ENCODE measurements at places on chromosomes 4 and X.

- DNase-seq: no peak
Measured at GRCh38 chr4:6676722-6677558, 16.7 kb upstream of the S100P start.

DNA sequence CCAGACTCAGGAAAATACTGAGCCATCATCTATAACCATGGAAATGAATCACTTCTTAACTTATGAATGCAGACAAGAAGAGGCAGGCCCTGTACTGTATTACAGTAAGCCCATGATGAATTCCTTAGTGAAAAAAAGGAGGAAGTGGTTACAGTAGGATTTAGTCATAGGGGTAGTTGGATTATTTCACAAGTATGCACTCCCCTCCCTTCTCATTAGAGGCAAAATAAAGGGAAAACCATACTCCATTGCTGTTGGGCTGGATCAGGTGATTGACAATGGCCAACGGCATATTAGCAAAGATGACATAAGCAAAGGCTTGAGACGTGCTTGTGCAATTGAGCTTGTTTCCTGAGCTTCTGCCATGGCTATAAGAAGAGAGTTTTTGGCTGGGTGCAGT, 181.1 kb upstream of the PRPS2 start:
- DNase-seq: no peak

- no peak for DNase-seq
Measured at GRCh38 chr4:41611124-41611838, 73.3 kb downstream of the LIMCH1 start.

DNA sequence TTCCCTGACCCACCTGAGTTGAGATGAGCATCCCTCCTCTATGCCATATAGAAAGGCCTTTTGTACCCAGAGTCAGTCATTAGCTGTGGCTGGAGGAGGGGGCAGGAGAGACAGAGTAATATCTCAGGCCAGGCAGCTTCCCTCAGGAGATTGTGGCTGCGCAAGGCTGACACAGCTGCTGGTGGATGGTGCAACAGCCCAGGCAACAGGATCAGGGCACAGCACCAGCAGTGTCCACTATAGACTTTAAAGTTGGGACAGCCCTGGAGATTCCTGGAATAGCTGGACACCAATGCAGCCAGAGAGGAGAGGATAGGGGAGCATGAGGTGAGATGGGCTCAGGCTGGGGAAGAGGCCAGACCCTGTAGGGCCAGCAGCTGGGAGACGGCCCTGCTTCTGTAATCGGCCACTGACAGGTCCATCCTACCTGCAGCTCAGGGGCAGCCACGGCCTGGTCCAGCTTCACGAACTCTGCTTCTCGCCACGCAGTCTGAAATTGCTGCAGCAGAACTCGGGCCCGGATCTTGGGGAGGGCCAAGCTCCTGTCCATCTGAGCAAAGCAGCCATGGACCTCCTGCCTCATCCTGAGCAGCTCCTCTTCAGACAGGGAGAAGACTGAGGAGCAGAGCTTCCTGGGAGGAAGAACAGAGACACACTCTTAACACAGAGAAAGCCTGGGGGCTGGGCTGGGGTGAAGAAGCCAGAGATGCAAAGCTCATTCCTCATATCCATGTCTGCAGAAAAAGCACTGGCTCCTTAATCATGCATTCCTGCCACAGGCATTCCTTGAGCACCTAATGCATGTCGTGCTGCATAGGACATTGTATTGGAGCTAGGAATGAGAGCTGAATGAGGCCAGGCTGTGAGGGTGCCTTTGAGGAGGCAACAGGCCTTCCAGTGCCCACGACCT, 90.1 kb downstream of the EVC2 start:
- no peak for DNase-seq

DNA sequence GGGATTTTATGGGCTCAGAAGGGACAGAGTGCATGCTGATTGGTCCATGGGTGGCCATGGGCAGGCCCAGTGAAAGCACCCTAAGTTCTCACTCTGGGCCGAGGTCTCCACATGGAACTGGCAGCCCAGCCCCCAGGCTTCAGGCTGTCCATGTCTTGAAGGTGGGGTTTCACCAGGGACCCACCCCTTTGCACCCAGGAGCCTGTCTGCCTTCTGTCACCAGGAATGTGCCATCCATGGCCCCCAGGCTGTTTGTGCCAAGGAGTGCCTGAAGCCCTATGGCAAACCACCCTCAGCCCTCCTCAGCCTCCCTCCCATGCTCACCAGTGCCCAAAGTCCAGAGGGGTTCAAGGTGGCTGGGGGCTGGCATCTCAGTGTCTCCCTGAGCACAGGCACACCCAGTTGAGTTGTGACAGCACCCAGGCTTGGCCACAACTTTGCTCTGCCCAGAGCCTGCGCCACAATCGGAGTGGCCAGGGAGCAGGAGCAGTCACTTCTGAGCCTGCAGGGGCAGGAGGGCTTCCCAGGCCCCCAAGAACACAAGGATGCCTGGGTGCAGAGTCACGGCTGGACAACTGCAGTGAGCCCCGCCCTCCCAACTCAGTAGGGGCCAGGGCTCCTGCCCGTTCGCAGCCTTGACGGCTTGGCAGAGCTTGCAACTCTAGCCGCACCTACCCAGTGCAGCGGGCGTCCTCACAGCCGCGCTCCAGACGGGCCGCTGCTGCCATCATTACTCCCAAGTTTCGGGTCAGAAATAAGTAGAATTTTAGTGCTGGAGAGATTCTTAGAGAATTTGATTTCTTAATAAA, 185.3 kb upstream of the NUDT6 start:
- no peak for DNase-seq

- no peak for DNase-seq
Measured at GRCh38 chr4:186118582-186118981, 14.1 kb downstream of the FAM149A start.

GRCh38 chrX:7170898-7171297, 22.9 kb upstream of the PUDP start:
- no peak for DNase-seq

DNA sequence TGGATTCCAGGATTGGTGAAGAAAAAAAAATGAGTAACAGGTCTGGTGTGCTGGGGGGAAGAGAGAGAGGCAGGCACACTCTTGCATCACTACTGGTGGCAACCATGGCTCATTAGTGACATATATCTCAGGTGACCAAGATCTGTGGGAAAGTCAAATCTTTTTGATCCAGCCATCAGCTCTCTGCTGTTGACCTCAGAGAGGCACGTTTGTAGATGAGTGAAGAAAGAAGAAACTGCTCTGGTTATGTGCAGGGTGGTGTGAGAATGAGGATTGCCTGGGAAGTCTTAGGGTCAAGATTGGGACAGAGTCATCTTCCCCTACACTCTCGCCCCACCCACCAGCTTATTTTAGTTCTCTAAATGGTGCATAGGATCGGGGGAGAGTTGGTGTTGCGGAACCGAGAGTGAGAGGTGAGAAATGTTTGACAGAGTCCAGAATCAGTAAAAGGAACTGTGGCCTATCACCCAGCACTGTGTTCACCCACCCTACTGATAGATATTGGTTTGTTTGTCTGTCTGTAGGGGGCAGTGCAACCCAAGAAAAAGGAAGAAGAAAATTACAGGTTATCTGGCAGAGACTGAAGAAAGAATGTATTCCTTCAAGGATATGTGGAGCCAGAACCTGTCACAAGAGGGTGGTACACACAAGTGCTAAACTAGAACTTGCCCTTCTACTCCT, 21.9 kb downstream of the ARMCX6 start:
- DNase-seq: peak; percentile 61

DNA sequence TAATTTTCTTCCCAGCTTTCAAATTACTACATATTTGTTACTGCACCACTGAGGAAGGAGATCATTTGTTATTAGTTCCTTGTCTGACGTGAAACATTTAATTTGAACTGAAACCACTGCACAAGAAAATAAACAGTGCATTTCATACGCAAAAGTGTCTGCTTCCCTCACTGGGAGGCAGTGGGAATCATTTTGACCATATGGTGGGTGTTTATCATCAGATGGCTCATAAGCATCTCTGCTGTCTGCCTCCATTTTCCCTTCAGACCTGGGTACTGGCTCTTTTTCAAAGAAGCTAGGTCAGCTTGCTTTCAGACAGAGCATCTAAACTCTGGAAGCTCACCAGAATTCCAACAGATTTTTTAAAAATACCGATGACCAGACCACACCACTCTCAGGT, 135.2 kb downstream of the PCDH19 start:
- DNase-seq: no peak

DNA sequence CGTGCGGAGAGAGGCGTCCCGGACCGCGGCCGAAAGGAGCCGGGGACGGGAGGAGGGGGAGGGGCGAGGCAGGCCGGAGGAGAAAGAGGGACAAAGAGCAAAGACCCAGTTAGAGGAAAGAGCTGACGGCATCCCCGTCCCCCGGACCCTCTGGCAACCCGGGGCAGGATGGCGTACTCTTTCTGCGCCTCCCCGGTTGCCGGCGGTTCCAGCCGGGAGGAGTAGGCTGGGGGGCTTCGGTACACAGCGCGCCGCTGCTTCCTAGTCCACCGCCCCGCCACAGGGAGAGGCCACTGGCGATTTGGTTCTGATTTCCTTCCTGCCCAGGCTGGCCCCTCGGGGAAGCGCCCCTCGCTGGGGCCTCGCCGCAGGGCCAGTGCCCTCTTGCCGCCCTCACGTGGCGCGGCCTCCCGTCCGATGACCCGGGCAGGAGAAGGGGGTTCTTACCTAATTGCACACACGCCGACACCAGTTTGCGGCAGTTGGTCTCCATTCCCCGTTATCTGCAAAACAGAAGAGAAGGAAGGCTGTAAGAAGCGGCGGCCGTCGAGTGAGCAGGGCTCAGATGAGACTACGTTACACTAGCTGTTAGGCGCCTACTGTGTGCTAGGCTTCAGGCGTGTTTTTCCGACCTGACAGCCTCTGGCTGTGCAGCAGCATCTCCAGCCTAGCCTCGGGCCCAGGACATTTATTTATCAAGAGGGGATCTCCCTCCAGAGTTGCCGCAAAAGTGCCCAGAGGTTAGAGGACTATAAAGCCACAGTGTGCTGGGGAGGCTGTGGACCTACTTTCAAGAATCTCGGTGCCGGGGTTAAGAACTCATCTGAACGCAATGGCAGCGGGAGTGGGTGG, 9.9 kb upstream of the PITX2 start:
- DNase-seq: peak; percentile 34

- DNase-seq: no peak
Measured at GRCh38 chr4:37882665-37883296, 8.1 kb upstream of the TBC1D1 start.

DNA sequence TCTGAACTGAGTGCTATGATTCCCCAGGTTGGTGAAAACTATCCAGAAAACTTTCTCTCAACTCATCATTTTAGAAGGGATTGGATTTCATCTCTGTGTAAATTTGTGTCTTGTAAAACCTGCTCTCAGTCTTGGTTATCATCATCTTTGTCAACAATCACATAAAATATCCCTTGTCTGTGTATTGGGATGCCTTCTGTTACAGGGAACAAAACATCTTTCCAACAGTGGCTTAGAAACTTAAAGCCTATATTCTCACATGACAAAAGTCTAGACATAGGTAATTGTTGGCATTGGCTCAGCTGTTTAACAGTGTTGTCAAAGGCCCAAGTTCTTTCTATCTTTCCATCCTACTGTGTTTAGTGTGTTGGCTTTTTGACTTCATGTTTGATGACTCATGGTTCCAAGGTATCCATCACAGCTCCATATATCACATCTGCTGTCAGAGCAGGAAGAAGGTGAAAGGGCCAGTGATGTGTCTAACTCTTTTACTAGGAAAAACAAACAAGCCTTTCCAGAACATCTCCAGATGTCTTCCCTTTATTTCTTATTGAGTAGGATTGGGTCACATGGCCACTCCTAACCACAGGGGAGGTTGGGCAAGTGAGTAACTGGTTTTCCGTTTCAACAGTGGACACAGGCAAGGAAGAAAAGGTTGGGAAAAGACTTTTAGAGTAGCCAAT, 65.0 kb downstream of the PHEX start:
- DNase-seq: no peak

DNA sequence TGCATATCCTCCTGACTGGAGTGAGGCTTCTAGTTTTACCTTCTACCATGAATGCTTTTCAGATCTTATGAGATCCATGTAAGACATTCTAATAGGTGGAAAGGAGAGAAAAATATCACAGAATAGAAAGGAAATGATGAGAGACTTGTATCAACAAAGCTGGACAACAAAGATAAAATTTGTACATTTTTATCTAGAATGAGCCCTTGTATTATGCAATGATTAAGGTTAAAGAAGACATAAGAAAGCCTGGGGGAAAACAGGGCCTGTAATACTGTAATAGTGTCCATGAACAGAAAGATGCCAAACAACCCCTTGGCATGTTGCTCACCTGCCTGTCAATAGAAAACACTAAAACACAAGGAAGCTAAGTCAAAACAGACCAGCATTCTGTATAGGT, 44.2 kb upstream of the SCRG1 start:
- DNase-seq: no peak

DNA sequence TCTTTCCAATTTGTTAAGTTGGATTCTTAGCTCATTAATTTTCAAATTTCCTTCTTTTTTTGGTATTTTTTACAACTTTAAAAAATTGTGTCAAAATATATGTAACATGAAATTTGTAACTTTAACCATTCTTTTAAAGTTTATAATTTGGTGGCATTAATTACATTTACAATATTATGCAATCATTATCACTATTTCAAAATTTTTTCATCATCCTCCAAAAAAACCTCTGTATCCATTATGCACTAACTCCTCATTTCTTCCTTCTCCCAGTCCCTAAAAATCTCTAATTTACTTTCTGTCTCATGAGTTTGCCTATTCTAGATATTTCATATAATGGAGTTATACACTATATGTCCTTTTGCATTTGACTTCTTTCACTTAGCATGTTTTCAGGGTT, 4.7 kb upstream of the FAM47E start:
- no peak for DNase-seq

DNA sequence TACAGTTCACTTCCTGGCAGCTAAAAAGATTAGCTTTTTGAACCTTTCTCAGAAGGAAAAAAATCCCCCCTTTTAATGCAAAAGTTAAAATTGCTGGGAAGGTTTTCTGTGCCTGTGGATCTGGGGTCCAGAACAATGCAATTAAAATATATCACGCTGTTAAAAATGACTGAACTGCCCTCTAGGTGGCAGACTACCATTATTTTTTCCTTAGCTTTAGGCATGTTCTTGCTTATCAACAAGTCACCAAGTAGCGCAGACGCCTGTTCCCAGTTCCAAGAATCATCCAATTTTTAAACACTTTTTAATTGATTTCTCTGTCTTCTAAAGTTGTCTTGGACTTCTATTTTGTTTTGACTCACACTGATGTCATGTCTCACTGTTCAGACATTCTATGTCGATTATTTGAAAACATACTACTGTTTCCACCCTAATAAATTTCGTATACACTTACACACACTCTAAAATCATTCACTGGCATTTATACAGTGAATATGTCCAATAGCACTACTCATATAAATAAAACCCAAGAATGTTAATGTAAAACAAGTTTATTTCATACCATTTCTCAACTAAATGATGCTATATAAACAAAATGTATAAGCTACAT, 661.6 kb downstream of the RAPGEF2 start:
- DNase-seq: peak; percentile 26

DNA sequence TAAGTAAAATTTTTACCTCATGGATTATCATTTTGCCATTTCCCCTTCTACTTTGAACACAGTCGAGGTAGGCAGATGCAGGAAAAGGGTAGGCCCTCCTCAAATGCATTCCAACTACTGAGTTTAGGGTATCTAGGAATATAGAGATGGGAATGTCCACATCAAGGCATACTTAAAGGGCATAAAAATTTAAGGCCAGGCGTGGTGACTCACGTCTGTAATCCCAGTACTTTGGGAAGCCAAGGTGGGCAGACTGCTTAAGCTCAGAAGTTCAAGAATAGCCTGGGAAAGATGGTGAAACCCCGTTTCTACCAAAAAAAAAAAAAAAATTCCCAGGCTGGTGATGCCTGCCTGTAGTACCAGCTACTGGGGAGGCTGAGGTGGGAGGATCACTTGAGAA, 146.5 kb downstream of the PDGFC start:
- no peak for DNase-seq

- no peak for DNase-seq
Measured at GRCh38 chrX:71100581-71101505, 5.2 kb downstream of the FOXO4 start.

Measured in GM20000 (cell line).